ENCODE measurements at places on chromosomes 2 and 18.

DNA sequence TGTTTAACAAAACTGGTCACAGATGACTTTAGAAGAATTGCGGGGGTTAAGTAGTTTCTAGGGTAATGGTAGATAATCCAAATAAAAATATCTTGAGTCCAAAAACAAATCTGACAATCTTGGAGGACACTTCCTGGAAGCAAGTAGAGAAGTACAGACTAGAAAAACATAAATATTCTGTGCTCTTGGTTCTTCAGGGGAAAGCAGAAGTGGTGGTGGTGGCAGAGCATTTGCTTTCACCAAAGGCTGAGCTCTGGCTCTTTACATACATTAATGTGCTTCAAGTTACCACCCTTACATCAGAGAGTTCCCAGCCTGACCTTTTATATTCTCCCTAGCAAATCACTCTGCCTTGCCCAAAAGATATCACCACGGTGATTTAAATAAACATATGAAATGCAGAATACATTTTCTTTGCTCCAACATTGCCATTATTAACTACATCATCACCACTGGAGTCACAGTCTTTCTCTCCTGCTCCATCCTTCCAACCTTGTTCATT is 15.3 kb downstream of the PDE11A start:
- no peak for DNase-seq

- no peak for DNase-seq
Observed at GRCh38 chr2:211495339-211495738, 938.9 kb downstream of the CPS1 start.

DNA sequence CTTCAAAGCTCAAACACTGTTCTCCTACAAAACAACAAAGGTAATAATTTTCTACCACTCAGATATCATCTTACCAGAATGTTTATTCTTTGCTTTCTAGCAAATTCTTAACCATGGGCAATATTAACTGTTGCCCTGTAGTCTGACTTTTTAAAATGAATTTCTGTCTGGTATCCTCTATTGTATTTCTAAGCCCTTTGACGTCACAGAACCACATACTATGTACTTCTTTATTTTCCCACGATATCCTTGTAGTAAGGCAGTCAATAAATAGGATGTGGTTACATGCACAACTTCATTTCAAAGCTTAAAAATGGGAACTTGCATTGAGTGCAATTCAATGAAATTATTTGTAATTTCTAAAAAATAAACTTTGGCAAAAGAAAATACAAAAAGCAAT is 58.7 kb downstream of the THADA start:
- DNase-seq = no peak

- peak; percentile 25 for DNase-seq
Observed at GRCh38 chr2:232438951-232439757, 16.8 kb upstream of the ALPI start.

DNA sequence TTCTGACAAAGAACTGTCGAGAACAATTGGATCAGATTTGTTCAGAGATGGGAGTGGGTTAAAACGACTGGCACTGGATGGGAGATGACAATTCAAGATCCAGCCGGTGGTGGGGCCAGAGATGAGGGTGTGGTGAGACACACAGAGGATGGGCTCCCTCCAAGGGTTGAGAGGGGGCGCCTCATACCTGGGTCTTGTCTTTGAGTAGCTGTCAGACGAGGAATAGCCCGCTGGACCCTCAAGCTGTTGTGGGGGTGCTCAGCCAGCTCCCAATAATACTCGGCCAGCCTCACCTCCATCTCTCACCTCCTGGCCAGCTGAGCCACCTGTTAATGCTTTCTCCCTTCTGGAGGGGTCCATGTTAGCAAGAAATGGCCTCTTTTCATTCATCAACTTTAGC is 14.0 kb downstream of the INPP5D start:
- DNase-seq = no peak

Measured in activated T-cell treated with anti-CD3 and anti-CD28 coated beads for 1 hour (primary cell).